Activated naive CD8-positive, alpha-beta T cell treated with anti-CD3 and anti-CD28 coated beads, Interleukin-2, amount 50 U/mL, for 24 hours (primary cell): ENCODE measurements at places on chromosomes 2 and 18.

GRCh38 chr2:15685143-15685542, 93.5 kb downstream of the DDX1 start:
- DNase-seq: no peak

GRCh38 chr2:205156457-205156856, 525.8 kb upstream of the NRP2 start:
- DNase-seq: no peak

- no peak for DNase-seq
Observed at GRCh38 chr2:11163439-11164317, 8.4 kb downstream of the SLC66A3 start.

GRCh38 chr2:44269831-44270230, 5.4 kb upstream of the SLC3A1 start:
- no peak for DNase-seq
